ENCODE measurements at places on chromosomes 12 and 14. TPM values are rescaled to one million over a fixed set of nuclear protein-coding genes. Genes with fewer than 3 reads are reported as not detected.

The SPX gene
- 0.21 TPM for polyA plus RNA-seq

The PSMA3 gene
- polyA plus RNA-seq = 142 TPM

The ASB2 gene
- polyA plus RNA-seq = 2.0 TPM

The HOXC9 gene
- polyA plus RNA-seq = not detected

DNA sequence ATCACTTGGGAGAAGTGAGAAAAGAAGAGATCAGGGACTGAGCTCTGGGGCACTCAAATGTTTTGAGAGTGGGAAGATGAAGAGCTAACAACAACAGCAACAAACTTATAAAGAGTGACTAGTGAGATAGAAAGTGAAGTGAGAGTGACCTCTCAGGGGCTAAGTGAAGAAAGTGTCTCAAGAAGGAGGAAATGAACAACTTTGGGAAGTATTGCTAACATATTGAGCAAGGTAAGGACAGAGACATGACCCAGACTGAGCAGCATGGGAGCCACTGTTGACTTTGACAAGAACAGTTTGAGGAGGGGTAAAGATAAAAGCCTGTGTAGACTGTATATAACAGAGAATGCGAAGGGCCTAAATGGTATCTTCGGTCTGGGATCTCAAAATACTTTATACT lies 155.1 kb upstream of the BTG1 start:
- H3K4me3 ChIP-seq = no peak overlapping the region
- H3K36me3 ChIP-seq = no peaks in the 10 kb centered on the region
- DNase-seq = no peak
- H3K27ac ChIP-seq = no peak overlapping the region

GRCh38 chr12:115820656-115821055 lies 456.8 kb downstream of the MED13L start:
- H3K4me1 ChIP-seq = no peaks in the 10 kb centered on the region
- no peak for DNase-seq

DNA sequence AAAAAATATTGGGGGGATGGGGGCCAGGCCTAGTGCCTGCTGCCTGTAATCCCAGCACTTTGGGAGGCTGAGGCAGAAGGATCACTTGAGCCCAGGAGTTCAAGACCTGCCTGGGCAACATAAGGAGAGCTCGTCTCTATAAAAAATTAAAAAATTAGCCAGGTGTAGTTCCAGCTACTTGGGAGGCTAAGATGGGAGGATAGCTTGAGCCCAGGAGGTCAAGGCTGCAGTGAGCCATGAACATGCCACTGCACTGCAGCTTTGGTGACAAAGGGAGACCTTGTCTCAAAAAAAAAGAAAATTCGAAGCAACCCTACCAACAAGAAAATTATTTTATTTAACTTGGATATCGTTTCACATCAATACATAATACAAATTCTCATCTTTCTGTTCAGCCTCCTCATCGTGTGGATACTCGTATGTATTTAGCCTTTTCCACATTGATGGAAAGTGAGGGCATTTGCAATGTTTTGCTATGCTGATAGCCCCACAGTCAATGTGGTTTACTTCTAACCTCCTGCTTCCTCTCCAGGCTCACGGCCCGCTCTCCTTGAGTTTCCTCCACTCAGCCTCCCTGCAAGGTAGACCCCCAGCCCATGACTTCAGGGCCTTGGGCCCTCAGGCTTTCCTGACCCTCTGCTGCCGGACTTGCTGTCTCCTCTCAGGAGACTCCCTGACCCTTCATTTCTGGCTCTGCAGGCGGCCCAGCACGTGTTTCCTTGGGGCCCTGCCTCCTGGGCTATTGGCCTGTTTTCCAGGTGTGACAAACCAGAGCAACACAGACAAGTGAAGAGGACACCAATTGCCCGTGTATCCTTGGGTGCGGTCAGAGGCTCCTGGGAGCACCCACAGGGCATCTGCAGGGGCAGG lies 54.8 kb downstream of the NFKBIA start:
- H3K4me3 ChIP-seq = no peak overlapping the region
- DNase-seq = no peak
- H3K36me3 ChIP-seq = no peaks in the 10 kb centered on the region
- no peak overlapping the region for H3K27ac ChIP-seq

- no peak overlapping the region for H3K27ac ChIP-seq
- H3K36me3 ChIP-seq = peaks cover 5% of the 10 kb centered on the region
- DNase-seq = no peak
- H3K4me1 ChIP-seq = peaks cover 22% of the 10 kb centered on the region
- H3K27me3 ChIP-seq = no peaks in the 10 kb centered on the region
Measured at GRCh38 chr12:21505888-21506287, 4.3 kb downstream of the GOLT1B start.

DNA sequence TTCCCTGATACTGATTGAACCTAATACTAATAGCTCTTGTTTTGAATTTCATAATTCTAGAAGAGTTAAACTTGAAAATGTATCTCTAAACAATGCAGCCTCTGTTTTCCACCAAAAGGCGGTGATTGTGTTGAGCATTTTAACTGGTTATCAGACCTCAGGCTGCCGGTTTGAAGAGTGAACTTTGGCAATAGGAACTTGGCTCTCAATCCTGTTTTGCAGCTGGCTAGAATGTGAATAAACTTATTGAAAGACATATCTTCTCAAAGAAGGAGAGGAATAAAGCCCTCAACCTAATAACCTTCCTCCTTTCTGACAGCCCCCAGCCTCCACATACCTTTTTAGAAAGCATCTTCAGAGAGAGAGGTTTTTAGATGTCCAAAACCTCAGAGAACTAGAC lies 105.4 kb downstream of the SRGAP1 start:
- no peaks in the 10 kb centered on the region for H3K27me3 ChIP-seq
- peaks cover 2% of the 10 kb centered on the region for H3K4me1 ChIP-seq
- H3K27ac ChIP-seq = no peak overlapping the region
- no peaks in the 10 kb centered on the region for H3K36me3 ChIP-seq

DNA sequence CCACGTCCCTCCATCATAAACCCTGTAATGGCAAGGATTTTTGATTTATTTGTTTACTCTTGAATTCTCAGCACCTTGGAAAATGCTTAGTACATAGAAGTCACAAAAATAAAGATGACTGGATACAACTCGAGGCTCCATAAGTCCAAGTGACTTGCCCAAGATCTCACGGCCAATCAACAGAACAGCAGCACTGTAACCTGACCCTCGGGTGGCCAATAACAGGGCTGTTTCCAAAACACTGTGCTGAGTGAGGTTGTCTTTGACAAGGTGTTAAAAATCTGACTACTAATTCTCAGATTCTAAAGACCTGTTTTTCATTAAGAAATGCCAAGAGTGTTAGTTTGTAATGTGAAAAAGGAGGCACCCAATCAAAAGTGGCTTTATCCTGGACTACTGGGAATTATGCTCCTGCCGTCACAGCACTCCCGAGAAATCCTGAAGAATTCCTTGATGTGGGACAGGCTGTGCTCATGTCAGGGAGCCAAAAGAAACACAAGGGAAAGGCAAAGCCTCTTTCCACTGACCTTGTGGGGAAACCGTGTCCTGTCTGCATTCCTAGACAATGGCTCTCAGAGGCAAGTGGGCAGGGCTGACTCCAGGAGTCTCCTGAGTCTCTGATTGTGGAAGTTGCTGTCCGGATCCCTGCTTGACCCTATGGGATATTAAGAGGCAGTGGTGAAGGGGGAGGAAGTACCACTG lies 204.7 kb upstream of the PELI2 start:
- H3K27me3 ChIP-seq = peaks cover 20% of the 10 kb centered on the region
- H3K4me1 ChIP-seq = no peaks in the 10 kb centered on the region
- DNase-seq = no peak
- H3K27ac ChIP-seq = no peak overlapping the region
- H3K36me3 ChIP-seq = no peaks in the 10 kb centered on the region

- DNase-seq = no peak
- no peaks in the 10 kb centered on the region for H3K27me3 ChIP-seq
- H3K36me3 ChIP-seq = no peaks in the 10 kb centered on the region
- H3K27ac ChIP-seq = no peak overlapping the region
Measured at GRCh38 chr12:101855976-101856375, 21.4 kb upstream of the DRAM1 start.

GRCh38 chr14:74242021-74242779 lies 3.0 kb downstream of the VSX2 start:
- H3K4me1 ChIP-seq = peaks cover 24% of the 10 kb centered on the region
- H3K4me3 ChIP-seq = peak overlapping the region; percentile 84
- peaks cover 4% of the 10 kb centered on the region for H3K36me3 ChIP-seq
- peaks cover 76% of the 10 kb centered on the region for H3K27me3 ChIP-seq

DNA sequence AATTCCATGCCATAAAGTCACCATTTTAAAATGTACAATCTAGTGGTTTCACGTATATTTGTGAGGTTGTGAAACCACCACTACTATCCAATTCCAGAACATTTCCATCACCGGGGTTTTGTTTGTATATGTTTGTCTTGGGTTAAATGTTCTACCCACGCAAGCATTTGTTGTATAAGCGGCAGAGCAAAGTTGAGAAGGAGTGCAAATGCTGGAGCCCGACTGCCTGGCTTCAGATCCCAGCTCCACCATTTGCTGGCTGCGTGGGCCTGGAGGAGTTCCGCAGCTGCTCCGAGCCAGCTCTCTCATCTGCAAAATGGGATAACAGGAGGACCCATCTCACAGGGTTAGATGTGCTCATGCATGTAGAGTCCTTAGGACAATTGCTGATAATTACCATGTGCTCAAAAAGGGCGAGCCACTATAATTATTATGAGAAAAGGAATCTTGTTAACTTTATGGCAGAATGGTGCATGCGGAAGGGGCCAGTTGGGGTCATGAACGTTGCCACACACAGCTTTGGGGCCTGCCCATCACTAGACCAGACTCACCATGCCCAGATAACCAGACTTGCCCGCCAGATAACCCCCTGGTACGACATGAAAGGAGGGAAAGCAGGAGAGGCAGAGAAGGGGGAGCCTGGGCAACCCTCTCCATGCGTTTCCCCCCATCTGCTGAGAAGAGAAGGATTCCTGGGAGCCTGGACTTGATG lies 6.4 kb downstream of the ACTN1 start:
- H3K27ac ChIP-seq = peak overlapping the region; percentile 96
- peaks cover 30% of the 10 kb centered on the region for H3K36me3 ChIP-seq
- peak overlapping the region; percentile 93 for H3K4me3 ChIP-seq
- peaks cover 95% of the 10 kb centered on the region for H3K4me1 ChIP-seq
- no peaks in the 10 kb centered on the region for H3K27me3 ChIP-seq

DNA sequence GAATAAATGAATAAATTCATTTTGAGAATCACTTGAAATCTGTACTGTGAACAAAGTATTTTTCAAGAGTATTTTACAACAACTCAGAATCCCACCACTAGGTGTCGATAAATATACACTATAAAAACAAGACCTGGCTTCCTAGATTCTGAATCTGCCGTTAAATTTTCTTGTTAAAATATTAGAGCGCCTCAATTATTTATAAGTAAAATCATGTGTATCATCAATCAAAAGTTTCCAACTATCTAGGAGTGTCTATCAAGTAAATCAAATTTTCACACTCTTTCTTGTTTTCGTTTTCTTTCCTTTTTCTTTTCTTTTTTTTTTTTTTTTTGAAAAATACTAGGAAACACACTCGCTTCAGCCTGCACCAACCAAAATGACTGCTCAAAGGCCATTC lies 179.2 kb upstream of the DCN start:
- H3K4me1 ChIP-seq = peaks cover 2% of the 10 kb centered on the region
- no peaks in the 10 kb centered on the region for H3K36me3 ChIP-seq
- H3K27ac ChIP-seq = no peak overlapping the region
- no peak for DNase-seq

DNA sequence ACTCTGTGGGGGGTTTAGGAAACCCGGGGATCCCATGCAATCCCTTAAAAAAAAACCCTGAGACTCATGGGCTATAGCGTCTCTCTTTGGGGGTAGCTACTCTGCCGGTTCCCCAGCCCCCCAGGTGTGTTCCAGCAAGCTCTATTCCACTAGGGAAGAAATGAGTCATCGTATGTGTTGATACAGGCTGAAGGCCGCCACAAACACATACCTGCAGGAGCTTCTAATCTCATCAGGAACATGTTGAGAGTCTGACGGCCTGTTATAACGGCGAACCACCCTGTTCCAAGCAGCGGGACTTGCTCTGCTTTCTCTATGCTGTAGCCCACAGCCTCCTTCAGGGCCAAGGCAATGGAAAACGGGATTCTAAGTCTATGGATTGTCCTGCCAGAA lies 977 bp upstream of the KRT5 start:
- H3K27ac ChIP-seq = no peak overlapping the region
- no peaks in the 10 kb centered on the region for H3K4me1 ChIP-seq
- H3K4me3 ChIP-seq = no peak overlapping the region

DNA sequence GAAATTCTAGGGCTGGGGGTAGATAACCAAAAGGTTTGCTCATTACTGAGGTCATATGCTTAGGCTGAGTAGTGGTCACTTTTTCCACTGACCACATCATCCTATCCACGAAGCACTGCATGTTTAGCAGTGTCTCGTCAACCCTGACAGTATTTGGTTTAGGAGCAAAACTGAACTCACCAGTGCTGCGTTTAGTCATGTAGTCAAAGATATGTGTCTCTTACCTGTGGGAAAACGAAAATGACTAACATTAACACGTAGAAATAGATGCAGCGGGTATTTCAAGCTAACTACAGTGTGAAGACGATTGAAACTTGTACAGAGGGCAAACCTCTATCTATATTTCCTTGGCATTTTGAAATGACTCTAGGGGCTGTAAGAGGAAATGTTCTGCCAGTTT lies 34.6 kb downstream of the MTHFD1 start:
- peaks cover 14% of the 10 kb centered on the region for H3K36me3 ChIP-seq
- H3K4me3 ChIP-seq = no peak overlapping the region
- no peak overlapping the region for H3K27ac ChIP-seq
- H3K4me1 ChIP-seq = peaks cover 1% of the 10 kb centered on the region
- H3K27me3 ChIP-seq = no peaks in the 10 kb centered on the region

DNA sequence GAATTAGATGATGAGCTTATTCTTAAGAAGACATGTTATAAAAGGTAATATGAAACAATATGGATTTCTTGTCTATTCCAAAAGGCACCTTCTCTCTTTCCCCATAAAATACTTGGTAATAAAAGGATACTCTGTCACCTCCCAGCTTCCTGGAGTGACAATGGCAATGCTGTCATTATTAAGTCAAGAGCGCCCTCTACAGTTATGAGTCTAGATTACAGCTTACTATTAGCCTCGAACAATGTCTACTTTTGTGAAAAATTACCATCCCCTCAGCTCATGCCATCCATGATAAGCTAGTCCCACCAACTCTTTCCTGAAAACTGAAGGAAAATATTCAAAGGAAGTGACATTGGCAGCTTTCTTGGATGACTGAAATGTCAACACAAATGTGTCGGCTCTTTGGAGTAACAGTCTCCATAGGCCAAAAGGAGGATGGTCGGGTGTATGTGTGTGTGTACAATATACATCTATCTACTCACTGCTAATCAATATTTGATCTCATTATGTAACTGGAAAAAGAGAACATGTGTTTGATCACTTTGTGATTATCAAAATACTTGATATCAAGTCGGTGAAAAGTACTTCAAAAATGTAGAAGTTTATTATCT lies 48.7 kb upstream of the CDKN3 start:
- H3K4me1 ChIP-seq = peaks cover 3% of the 10 kb centered on the region
- no peaks in the 10 kb centered on the region for H3K36me3 ChIP-seq
- no peak for DNase-seq
- H3K4me3 ChIP-seq = no peak overlapping the region

GRCh38 chr12:109591041-109591440 lies 17.4 kb downstream of the MVK start:
- H3K27me3 ChIP-seq = no peaks in the 10 kb centered on the region
- DNase-seq = no peak
- H3K36me3 ChIP-seq = no peaks in the 10 kb centered on the region

- no peak overlapping the region for H3K4me3 ChIP-seq
- no peaks in the 10 kb centered on the region for H3K36me3 ChIP-seq
- peaks cover 6% of the 10 kb centered on the region for H3K4me1 ChIP-seq
Measured at GRCh38 chr12:108318472-108319275, 20.4 kb downstream of the CMKLR1 start.

- H3K27ac ChIP-seq = no peak overlapping the region
- no peaks in the 10 kb centered on the region for H3K27me3 ChIP-seq
Measured at GRCh38 chr12:62304560-62304959, 44.4 kb downstream of the USP15 start.
